ENCODE measurements at places on chromosomes 3 and 15.

- DNase-seq = no peak
Measured at GRCh38 chr3:111589303-111590142, 5.6 kb downstream of the ZBED2 start.

DNA sequence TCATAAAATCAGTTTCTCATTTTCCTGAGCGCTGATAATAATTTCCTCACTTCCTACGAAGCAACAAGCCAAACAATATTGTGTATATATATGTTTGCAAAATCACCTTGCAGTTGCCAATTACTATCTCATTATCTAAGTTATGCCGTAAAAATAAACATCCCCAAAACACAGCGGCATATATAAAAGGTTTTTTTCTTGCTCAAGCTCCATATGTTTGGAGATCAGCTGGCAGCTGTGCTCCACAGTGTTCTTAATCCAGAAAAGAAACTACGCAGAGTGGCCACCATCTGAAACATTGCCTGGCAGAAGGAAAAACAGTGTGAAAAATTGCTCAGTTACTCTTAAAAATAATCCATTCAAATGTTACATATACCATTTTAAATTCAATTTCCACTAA lies 951.4 kb downstream of the PLOD2 start:
- no peak for DNase-seq

- DNase-seq = no peak
Measured at GRCh38 chr3:36681867-36682266, 82.5 kb downstream of the DCLK3 start.

DNA sequence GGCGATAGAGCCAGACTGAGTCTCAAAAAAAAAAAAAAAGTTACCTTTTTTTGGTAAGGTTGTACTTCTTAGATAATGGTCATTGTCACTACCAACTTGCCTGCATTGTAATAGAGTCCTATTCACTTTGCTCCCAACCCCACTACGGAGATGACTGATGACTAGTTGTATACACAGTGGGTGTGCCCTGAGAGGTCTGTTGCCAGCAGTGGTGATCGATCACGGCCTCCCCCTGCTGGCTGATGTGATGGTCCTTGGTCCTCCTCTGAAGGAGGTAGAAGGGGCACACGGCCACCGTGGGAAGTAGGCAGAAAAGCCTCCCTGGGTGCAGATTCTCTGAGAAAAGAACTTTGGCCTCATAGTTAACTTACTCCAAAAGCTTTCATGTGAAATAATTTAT lies 10.7 kb downstream of the GCNT3 start:
- peak; percentile 27 for DNase-seq

DNA sequence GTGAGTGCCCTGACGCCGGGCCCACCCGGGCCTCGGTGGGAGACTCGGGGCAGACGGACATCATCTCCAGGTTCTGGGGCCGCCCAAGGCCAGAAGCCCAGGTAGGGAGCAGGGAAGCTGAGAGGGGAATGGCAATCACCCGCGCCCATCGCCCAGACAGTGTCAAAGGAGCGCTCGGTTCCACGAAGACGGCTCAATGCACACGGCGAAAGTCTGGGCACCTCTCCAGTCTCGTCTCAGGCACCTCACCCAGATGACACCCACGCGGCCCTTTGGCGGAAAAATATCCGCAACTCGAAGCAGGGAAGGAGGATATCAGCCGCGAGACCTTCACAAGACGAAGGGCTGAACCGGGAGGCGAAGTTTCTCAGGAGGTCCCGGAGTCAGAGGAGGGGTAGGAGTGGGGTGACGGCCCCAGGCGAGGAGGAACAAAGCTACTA lies 916 bp downstream of the IL17RD start:
- DNase-seq = peak; percentile 29

GRCh38 chr15:57259568-57260040 lies 116.7 kb upstream of the CGNL1 start:
- no peak for DNase-seq

DNA sequence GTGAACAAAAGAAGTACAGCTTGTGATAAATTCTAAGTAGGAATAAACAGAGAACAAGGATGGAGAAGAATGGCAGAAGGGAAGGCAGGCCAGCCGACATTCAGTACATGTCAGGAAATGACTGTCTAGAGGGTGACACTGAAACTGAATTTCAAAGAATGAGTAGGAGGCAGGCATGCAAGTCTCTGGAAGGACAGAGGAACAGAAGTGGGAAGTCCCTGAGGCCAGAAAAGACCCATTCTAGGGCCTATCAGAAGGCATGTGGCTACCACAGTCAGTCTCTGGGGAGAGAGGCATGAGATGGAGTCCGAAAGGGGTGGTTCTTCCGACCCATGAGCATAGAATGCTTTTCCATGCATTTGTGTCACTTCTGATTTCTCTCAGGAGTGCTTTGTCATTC lies 243.5 kb upstream of the UBE2E2 start:
- no peak for DNase-seq

DNA sequence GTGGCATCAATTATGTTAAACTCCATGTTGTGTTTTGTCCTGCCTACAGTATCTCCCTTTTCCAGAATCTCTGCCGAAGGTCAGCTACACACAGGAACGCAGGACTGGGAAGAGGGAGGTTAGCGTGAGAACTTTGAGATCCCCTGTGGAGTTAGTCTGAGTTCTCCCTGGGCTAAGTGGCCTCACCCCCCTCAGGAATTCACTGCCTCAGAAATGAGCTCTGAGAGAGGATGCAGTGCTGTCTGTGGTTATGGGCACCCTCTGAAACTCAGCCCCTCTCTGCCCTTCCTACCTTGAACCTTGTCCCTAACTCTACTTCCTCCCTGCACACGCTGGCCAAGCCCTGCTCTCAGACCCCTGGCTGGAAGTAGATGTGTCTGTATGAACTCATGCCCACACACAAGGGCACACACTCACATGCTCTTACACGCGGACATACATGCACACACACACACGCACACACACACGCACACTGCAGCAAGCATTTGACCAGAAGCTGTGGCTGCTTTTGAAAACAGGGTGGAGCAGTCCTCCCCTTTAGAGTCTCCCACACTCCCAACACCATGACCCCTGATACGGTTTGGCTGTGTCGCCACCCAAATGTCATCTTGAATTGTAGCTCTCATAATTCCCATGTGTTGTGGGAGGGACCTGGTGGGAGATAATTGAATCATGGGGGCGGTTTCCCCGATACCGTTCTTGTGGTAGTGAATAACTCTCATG lies 5.3 kb upstream of the VIPR1 start:
- no peak for DNase-seq

DNA sequence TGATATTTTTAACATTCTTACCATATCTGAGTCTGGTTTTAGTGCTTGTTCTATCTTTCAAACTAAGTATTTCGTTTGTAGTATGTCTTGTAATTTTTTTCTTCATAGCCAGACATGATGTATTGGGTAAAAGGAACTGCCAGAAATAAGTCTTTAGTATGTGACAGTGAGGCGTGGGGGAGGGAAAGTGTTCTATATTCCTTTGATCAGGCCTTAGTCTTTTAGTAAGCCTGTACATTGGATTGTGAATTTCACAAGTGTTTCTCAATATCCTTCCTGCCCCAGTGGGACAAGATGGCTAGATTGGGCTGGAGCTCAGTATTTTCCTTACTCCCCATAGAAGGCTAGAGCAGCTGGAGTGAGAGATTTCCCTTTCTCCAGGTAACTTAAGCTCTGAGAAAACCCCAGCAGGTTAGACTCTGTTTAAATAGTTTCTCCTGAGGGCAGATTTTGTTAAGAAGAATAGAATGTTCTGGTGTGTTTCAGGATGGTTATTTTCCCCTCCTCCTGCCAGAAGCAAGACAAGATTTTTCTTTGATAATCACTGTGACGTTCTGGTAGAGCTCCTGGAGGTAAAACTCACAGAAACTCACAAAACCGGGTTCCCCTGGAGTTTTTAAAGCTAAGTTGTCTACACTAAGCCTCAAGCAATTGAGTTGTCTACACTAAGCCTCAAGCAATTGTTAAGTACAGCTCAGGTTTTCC lies 140.7 kb upstream of the ARPP21 start:
- DNase-seq = no peak

DNA sequence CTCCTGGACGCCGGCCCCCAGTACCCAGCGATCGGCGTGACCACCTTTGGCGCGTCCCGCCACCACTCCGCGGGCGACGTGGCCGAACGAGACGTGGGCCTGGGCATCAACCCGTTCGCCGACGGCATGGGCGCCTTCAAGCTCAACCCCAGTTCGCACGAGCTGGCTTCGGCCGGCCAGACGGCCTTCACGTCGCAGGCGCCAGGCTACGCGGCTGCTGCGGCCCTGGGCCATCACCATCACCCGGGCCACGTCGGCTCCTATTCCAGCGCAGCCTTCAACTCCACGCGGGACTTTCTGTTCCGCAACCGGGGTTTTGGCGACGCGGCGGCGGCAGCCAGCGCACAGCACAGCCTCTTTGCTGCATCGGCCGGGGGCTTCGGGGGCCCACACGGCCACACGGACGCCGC lies 956 bp downstream of the ZIC1 start:
- no peak for DNase-seq

- no peak for DNase-seq
Measured at GRCh38 chr15:49015896-49016295, 30.4 kb downstream of the SECISBP2L start.

DNA sequence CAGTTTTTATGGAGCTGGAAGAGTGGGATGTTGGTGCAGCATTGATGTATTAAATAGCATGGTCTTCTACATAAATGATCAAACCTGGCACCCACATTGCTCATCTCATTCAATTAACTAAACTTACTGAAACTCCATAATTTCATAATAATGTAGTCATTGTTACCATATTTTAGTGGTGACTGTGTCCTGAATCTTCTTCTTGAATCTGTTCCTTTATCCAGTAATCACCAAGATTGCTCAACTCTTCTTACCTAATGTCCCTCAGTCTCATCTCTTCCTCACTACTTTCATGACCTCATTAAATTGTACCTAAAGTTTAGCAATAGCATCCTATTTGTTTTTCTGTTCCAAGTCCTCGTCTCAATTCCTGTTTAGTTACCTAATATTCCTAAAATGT lies 69.8 kb downstream of the FGF7 start:
- no peak for DNase-seq

DNA sequence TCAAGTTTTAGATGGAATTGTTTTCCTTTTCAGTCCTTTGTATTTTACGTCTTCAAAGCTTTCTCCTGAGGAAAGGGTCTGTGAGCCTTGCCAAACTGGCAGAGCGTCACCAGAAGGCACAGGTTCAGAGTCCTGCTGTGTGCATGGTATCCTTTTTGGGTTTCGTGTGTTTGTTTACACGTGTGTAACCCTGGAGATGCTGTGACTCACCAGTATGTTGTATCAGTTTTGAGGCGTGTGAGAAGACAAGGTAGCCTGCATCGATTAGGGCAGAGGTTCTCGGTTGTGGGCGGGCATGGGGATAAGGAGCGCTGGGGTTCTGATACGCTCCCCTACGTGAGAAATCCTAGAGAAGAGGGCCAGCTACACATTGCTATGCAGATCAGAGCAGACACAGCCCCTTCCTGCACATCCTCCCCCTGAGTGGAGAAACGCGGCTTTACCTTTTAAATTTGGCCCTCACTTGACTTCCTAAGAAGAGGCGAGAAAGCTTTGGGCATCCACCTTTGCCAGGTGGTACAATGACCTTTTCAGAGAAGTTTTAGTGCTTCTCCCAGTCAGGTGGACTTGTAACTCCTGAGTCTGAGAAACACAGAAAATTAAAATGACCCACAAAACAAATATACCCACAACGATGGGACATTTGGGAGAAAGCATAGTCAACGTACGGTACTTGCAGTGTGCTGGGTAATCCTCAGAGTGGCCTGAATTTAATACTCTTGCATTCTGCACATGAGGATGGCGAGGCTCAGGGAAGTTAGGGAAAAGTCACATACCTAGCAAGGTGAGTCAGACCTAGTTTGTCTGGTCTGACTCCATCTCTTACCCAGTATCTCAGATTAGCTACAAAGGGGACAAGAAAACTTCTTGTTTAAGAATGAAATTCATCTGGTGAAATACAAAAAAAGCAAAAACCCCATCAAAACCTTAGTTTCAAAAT lies 38.1 kb downstream of the TRAK1 start:
- no peak for DNase-seq

- peak; percentile 57 for DNase-seq
Measured at GRCh38 chr15:51750792-51751696, at the start of gene TMOD2. TMOD2 (plus strand) TSS chr15:51751597; CDS start chr15:51766442, 14,845 bp downstream.

DNA sequence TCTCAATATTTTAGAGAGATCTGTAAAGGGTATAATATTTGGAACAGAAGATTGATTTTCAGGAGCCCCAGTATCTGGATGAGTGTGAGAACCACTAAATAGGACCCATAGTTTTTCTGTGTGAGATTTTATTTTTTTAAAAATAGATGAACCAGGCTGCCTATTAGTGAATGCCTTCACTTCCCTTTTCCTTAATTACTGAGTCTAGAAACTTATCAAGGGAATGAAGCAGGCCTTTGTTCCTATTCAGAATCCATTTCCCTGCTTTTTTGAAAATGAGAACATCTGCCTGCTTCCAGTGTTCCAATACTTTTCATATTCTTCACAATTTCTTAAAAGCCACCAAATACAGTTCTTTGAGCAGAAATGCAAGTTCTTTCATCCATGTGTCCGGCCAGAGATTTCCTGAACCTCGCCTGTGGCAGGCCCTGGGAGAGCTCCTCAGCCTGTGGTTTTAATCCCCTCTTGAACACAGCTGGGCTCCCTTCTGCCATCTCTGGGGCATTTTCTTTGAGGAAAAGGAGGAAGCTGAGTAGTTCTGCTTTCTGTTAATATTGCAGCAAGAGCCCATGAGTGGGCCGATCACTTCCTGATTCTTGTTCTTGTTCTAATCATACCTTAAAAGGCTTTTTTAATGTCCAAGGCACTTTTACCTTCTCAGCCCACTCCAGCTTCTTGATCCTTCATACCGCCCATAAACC lies 4.7 kb downstream of the EHD4 start:
- DNase-seq = no peak

GRCh38 chr3:134406331-134407238 lies 32.3 kb upstream of the AMOTL2 start:
- DNase-seq = no peak

DNA sequence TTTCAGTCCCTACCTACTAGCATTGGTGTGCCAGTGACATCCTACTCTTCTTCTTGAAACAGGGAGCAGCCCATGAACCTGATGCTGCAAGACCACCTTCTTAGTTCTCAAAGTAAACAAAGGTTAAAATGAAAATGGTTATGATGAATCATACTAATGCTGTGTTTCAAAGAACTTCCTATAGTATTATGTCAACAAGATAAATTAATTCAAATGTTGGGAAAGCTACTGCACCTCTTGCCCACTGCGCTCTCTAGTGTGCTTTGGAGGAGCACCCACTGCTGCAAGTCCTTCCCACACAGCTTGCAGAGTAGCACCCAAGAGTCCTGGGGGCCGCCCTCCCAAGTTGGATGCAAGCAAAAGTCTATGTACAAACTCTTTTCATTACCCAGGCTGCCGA lies 81.1 kb downstream of the CD200R1L start:
- DNase-seq = no peak

GRCh38 chr3:116160594-116160993 lies 284.7 kb downstream of the LSAMP start:
- no peak for DNase-seq

Data from activated naive CD4-positive, alpha-beta T cell treated with Interleukin-2 at 50 U/mL for 16 hours (primary cell).